ENCODE measurements at places on chromosomes 11 and 22. TPM values are rescaled to one million over a fixed set of nuclear protein-coding genes. Genes with fewer than 3 reads are reported as not detected.

- no peak for DNase-seq
- H3K36me3 ChIP-seq = no peaks in the 10 kb centered on the region
- no peak overlapping the region for H3K4me3 ChIP-seq
Observed at GRCh38 chr11:24819006-24819405, 322.2 kb downstream of the LUZP2 start.

GRCh38 chr11:94747146-94747545 lies 21.0 kb upstream of the AMOTL1 start:
- DNase-seq = no peak
- H3K4me3 ChIP-seq = no peak overlapping the region
- H3K27ac ChIP-seq = no peak overlapping the region
- no peaks in the 10 kb centered on the region for H3K36me3 ChIP-seq

DNA sequence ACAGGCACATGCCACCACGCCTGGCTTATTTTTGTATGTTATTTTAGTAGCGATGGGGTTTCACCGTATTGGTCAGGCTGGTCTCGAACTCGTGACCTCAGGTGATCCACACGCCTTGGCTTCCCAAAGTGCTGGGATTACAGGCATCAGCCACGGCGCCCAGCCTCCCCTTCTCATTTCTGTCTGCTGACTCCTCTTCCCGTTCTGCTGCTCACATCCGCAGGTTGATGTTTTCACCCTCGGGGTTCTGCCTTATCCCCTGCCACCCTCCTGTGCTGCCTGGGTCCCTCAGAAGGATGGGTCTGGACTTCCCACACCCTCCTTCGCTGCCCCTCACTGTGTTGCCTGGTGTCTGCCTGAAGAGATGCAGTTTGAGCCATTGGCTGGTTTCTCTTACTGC lies 19.2 kb upstream of the VSIG10L2 start:
- no peaks in the 10 kb centered on the region for H3K36me3 ChIP-seq
- no peaks in the 10 kb centered on the region for H3K4me1 ChIP-seq
- peaks cover 13% of the 10 kb centered on the region for H3K27me3 ChIP-seq
- no peak for DNase-seq

Gene UNC93B1
- 34.3 TPM for total RNA-seq
